ENCODE measurements at places on chromosomes 7 and 10. TPM values are rescaled to one million over a fixed set of nuclear protein-coding genes. Genes with fewer than 3 reads are reported as not detected.
A peak's percentile ranks its signal among the peaks of the same experiment; 100 is the strongest.

DNA sequence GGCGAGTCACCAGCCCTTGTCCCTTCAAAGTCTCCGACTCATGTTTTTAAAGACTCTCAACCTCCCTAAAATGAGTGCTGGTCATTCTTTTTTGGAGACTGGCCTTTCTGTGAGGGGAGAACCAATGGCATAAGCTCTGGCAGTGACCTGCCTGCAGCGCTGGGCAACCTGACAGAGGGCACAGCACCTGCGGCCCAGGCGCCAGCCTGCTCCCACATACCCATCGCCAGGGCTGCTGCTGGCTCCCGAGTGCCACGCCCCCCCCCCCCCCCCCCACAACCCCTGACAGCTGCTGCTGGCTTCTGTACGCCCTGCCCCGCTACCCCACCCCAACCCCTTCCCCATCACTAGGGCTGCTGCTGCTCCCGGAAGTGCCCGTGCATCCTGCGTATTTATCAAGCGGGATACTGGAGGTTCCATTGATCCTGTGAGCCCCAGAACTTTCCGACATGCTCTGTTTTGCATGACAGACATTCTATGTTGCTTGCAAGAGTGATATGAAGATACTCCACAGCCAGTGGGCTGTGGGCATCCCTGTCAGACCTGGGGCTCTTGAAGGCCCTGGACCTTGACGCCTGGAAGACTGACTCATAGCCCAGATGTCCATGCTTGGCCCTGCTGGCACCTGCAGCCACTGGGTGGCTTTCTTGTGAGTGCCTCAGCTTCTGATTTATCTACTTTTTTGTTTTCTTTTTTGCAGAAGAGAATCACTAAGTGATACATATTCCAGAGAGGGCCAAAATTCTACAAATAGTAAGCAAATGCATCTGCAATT is 243.9 kb downstream of the ZMYND11 start:
- H3K36me3 ChIP-seq = peaks cover 2% of the 10 kb centered on the region
- H3K4me3 ChIP-seq = no peak overlapping the region
- DNase-seq = no peak
- peaks cover 9% of the 10 kb centered on the region for H3K4me1 ChIP-seq
- no peak overlapping the region for H3K27ac ChIP-seq
- peaks cover 14% of the 10 kb centered on the region for H3K27me3 ChIP-seq

The ZMIZ1 gene
- 47.0 TPM for total RNA-seq

DNA sequence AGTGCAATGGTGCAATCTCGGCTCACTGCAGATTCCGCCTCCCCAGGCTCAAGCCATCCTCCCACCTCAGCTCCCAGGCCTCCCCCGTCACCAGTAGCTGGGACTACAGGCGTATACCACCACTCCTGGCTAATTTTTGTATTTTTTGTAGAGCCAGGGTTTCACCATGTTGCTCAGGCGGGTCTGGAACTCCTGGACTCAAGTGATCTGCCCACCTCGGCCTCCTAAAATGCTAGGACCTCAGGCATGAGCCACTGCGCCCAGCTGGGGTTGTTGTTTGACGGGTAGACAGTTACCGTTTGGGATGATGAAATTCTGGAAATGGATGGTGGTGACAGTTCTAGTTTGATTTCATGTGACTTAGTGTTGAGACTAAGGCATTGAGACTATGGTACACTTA is 15.3 kb downstream of the CALML3 start:
- no peaks in the 10 kb centered on the region for H3K4me1 ChIP-seq
- H3K27me3 ChIP-seq = peaks cover 9% of the 10 kb centered on the region
- no peak overlapping the region for H3K27ac ChIP-seq

DNA sequence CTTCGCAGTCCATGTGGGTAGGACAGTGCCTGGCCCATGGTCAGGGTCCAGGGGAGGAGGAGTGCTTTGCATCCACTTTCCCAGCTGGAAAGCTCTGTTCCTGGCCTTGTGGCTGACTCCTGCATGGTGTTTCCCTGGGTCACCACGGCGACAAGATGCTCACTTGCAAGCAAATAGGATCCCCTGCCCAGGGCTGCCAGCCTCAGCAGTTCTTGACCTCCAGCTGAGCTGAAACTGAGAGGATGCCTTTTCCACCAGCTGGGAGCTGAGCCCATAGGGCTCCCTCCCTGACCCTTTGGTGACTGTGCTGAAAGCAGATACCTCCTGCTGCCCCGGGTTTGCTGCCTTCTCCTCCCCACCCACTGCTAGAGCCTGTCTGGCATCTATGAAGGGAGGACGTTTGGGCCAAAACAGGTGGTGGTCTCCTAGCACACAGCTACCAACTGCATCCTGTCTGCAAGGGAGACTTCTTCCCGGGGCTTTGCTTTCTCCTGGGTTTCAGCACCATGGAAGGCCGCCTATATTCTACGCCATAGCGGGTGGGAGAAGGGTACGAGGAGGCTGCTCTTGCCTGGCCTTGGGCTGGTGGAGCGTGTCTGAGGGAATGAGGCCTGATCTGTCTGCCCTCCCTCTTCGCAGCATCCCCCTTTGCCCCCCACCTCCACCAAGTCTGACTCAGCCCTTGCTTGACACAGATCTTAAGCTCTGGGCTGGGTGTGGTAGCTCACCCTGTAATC is 34.4 kb downstream of the UBTD1 start:
- no peak overlapping the region for H3K27ac ChIP-seq
- no peak for DNase-seq
- no peaks in the 10 kb centered on the region for H3K27me3 ChIP-seq
- H3K4me3 ChIP-seq = no peak overlapping the region

DNA sequence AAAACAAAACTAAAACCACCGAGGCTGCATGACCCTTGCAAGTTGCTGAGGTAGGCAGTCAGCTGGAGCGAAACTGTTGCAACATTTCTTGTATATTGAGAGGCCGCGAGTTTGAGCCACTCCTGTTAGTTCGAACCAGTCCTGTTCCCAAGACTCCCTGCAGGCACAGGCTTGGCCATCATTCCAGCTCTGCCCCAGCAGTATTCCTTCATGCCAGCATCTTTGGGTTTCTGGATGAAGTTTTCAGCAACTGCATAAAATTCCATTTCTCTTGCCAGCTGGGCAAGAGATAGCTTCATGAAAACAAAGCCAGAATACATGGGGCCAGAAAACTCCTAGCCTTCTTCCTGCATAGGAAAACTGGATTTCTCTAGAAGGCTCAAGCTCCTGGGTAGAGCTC is 207.6 kb downstream of the FRMD4A start:
- no peak for DNase-seq
- no peak overlapping the region for H3K4me3 ChIP-seq

DNA sequence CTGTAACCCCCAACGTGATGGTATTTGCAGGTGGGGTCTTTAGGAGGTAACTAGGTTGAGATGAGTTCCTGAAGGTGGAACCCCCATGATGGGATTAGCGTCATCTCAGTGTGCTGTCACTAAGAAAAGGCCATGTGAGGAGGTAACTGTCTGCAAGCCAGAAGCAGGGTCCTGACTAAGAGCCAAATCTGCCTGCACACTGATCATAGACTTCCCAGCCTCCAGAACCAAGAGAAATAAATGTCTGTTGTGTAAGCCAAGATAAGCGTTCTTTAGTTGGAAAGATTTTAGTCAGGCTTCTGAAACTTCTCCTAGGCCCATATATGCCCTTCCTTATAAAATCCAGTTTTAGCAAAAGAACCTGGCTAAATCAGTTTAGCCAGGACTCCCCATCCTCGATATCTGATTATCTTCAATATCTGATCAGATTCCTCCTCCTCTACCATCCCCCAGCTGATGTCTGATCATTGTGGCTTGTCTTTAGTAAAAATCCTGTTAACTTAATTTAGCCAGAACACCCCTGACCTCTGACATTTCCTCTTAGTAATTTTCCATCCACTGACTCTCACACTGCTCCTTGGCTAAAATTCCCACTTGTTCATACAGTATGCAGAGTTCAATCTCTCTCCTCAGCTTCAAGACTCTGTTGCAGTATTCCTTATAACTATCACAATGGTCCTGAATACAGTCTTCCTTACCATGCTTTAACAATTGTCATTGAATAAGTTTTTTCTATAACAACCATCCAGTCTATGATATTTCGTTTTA is 835.4 kb upstream of the PHF14 start:
- H3K4me1 ChIP-seq = no peaks in the 10 kb centered on the region
- no peak overlapping the region for H3K4me3 ChIP-seq
- no peak overlapping the region for H3K27ac ChIP-seq
- H3K27me3 ChIP-seq = no peaks in the 10 kb centered on the region

The STEAP4 gene
- total RNA-seq = not detected

GRCh38 chr7:113698556-113699220 is 220.1 kb downstream of the PPP1R3A start:
- DNase-seq = no peak
- no peaks in the 10 kb centered on the region for H3K4me1 ChIP-seq
- H3K27me3 ChIP-seq = no peaks in the 10 kb centered on the region
- no peak overlapping the region for H3K27ac ChIP-seq
- H3K36me3 ChIP-seq = no peaks in the 10 kb centered on the region
- H3K4me3 ChIP-seq = no peak overlapping the region

The UCMA gene
- total RNA-seq = not detected

The MRPL43 gene
- 49.3 TPM for total RNA-seq

DNA sequence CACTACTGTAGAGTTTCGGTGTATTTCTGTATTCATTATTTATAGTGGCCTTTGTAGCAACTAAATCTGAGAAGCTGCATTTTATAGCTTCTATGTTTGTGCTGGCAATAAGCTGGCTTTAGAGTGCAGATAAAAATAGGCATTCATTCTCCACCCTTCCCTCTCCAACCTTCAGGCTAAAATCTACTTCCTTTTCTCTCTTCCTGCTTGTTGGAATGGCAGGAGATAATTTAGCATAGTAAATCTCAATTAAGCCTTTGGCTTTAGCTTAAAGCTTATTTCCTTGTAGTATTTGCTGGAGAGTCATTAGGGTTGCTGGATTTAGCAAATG is 58.5 kb downstream of the CPVL start:
- peaks cover 6% of the 10 kb centered on the region for H3K27me3 ChIP-seq
- no peak overlapping the region for H3K4me3 ChIP-seq
- H3K36me3 ChIP-seq = no peaks in the 10 kb centered on the region
- H3K4me1 ChIP-seq = peaks cover 29% of the 10 kb centered on the region
- DNase-seq = no peak

DNA sequence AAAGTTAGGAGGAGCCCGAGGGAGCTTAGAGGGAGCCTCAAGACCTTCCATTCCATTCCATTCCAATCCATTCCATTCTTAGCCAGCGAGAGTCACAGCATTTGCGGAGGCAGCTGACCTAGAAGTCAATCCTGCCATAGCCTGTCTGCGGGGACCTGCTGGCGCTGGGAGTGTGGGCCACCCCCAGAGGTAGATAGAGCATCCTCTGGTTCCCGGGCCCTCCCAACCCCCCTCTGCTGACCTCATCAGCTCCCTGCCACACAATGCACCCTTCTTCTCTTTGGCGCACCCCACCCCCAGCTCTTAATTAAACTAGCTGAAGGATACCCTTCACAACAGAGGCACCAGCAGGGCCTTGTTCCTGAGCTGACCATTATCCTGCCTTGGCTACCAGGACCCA is 152.5 kb upstream of the ZMIZ1 start:
- H3K4me1 ChIP-seq = no peaks in the 10 kb centered on the region
- H3K36me3 ChIP-seq = no peaks in the 10 kb centered on the region
- no peaks in the 10 kb centered on the region for H3K27me3 ChIP-seq
- H3K27ac ChIP-seq = no peak overlapping the region

GRCh38 chr7:157589680-157590079 is 252.9 kb downstream of the DNAJB6 start:
- H3K4me1 ChIP-seq = peaks cover 6% of the 10 kb centered on the region
- H3K36me3 ChIP-seq = no peaks in the 10 kb centered on the region
- peaks cover 19% of the 10 kb centered on the region for H3K27me3 ChIP-seq
- H3K27ac ChIP-seq = no peak overlapping the region
- H3K4me3 ChIP-seq = no peak overlapping the region
- no peak for DNase-seq

GRCh38 chr10:80413271-80413996 is 5.1 kb downstream of the PRXL2A start:
- no peak overlapping the region for H3K4me3 ChIP-seq
- DNase-seq = no peak

- H3K4me1 ChIP-seq = no peaks in the 10 kb centered on the region
- H3K27me3 ChIP-seq = no peaks in the 10 kb centered on the region
- no peak overlapping the region for H3K27ac ChIP-seq
- H3K36me3 ChIP-seq = no peaks in the 10 kb centered on the region
- no peak for DNase-seq
- no peak overlapping the region for H3K4me3 ChIP-seq
Measured at GRCh38 chr7:104012835-104013234, 23.4 kb upstream of the RELN start.

GRCh38 chr10:27360581-27361172 is 120.1 kb upstream of the ACBD5 start:
- peak; percentile 85 for DNase-seq
- no peak overlapping the region for H3K4me3 ChIP-seq
- no peak overlapping the region for H3K27ac ChIP-seq
- peaks cover 3% of the 10 kb centered on the region for H3K4me1 ChIP-seq
- no peaks in the 10 kb centered on the region for H3K36me3 ChIP-seq

DNA sequence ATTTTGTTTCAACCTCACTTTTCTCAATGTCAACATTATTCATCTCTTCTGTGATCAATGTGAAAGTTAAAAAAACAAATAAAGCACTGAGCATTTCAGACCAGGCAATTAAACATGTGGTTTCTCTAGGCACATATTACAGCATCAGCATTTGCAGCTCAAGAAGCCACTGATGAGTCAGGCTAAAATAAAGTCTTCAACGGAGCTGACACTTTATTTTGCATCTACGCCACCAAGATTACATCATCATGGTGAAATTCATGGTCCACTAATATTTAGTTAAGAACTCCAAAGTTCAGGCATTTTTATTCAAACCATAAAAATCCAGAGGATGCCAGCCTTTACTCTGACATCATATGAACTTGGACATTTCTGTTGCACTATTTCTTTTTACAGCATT is 33.0 kb downstream of the MAGI2 start:
- H3K4me3 ChIP-seq = no peak overlapping the region
- H3K36me3 ChIP-seq = no peaks in the 10 kb centered on the region
- no peak overlapping the region for H3K27ac ChIP-seq
- no peaks in the 10 kb centered on the region for H3K27me3 ChIP-seq

DNA sequence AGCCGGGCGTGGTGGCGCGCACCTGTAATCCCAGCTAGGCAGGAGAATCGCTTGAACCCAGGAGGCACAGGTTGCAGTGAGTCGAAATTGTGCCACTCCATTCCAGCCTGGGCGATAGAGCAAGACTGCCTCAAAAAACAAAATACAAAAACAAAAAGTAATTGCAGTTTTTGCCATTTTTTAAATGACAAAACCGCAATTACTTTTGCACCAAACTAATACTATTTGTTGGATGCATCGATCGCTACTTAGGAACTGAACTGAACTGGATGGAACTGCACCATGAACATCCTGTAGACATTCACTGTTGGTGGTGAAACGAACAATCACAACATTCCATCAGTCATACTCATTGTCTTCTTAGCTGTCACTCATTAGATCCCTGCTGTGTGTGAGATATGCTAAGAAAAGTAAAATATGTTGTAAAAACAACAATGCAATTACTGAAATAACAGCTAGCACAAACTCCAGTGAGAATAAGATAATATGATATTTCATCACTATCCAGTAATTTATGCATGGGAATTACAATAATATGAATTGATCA is 341.2 kb downstream of the ACTR3B start:
- no peaks in the 10 kb centered on the region for H3K4me1 ChIP-seq
- no peak overlapping the region for H3K27ac ChIP-seq
- no peak overlapping the region for H3K4me3 ChIP-seq
- H3K27me3 ChIP-seq = no peaks in the 10 kb centered on the region
- no peak for DNase-seq

The SLC29A4 gene
- total RNA-seq = 0.45 TPM

The CCDC186 gene
- total RNA-seq = 22.2 TPM

GRCh38 chr7:151917791-151918509 is 38.3 kb upstream of the GALNTL5 start:
- no peak for DNase-seq
- H3K27ac ChIP-seq = no peak overlapping the region
- H3K27me3 ChIP-seq = peaks cover 8% of the 10 kb centered on the region
- H3K4me3 ChIP-seq = no peak overlapping the region
- peaks cover 3% of the 10 kb centered on the region for H3K4me1 ChIP-seq

The CUZD1 gene
- total RNA-seq = 1.8 TPM

The OR2A1 gene
- not detected for total RNA-seq

The SPDYE9 gene
- not detected for total RNA-seq

Data from activated CD4-positive, alpha-beta memory T cell treated with anti-CD3 and anti-CD28 coated beads, Interleukin-2, amount 10 ng/mL, durations not matched to agents 7 days and 5 days (primary cell).